ENCODE measurements at places on chromosomes 4 and X.

GRCh38 chr4:6658597-6659075, 18.2 kb downstream of the MRFAP1 start:
- DNase-seq: peak; percentile 66

- DNase-seq: no peak
These were observed 38.4 kb upstream of the ARHGEF6 start for GRCh38 chrX:136819031-136819703.

- DNase-seq: no peak
These were observed 242.7 kb upstream of the WDFY3 start for GRCh38 chr4:85209161-85209560.

DNA sequence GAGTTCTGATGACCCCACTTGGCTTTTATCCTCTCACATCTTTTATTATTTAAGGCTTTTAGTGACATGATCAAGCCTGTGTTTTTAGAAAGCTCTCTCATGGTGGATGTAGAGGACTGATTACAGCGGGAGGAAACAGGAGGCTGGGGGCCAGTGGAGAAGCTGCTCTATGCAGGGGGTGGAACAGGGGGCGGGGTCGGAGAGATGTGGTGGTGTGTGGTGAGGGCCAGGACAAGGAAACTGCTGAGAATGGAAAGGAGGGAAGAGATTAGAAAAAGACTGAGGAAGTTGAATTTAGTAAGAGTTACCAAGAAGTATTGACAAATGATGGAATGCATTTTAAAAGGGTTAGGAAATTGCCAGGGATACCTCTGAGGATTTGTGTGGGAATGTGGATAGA, 292.2 kb downstream of the ZIC3 start:
- no peak for DNase-seq

GRCh38 chrX:150405576-150405975, 42.5 kb downstream of the MAMLD1 start:
- DNase-seq: no peak

GRCh38 chrX:140425712-140426395, 79.0 kb downstream of the SOX3 start:
- DNase-seq: no peak

DNA sequence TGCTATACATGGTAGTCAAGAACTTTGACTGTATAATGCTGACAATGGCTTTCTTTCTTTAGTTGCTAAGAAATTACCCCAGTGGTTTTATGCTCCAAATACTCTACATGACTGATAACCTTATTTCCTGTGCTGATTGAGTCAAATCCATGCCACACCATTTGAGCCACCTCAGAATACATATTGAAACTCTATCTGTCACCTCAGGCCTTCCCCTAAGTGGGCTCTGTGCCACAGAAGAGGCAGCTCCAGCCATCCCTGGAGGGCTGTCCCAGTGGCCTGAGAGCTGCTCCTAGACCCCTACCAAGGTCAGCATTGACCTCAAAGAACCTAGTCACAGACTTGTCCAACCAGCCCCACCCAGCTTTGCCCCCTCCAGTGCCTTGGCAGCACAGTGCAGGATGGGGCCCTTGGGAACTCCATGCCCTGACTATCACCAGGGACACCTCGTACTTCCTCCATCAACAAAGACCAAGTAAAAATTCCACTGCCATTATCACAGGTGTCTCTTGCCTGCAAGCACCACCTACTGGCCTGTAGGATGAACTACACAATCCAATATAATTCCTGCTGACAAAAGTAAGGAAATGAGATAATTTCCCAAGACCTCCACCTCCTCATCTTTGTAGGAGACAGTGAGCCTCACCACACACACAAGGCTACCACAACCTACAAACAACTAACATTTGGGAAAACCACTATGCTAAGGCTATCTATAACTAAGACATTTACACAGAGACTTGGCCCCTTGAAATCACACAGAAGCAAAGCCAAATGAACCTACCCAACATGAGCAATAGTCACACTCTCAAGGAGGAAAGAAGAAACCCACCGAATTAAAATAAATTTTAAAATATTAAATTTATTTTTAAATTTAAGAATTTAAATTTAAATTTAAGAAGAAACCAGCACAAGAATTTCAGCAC, 239.9 kb downstream of the NKX6-1 start:
- DNase-seq: no peak

DNA sequence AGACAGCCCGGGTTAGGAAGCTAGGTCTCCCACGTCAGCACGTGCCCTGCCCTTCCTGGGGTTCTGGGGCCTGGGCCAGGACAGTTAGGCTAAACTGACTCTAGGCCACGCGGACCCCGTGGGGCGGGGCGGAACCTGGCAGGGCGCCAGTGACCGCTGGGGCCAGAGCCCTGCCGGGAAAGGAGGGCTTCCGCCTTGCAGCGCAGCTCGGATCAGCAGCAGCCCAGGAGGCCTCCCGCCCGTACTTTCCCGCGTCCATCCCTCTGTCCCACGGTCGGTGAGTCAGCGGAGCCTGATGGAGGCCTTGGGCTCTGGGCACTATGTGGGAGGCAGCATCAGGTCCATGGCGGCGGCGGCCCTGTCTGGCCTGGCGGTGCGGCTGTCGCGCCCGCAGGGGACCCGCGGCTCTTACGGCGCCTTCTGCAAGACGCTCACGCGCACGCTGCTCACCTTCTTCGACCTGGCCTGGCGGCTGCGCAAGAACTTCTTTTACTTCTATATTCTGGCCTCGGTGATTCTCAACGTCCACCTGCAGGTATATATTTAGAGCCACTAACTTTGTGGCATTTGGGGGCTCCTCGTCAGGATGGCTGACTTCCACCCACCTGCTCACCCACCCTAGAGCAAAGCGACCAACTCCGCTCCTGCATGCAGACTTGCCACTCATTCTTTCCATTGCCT, at the start of gene SMIM10:
Gene SMIM10 (plus strand): TSS at position 191 of the 681 bp plus-strand sequence. CDS start 105 bp downstream, at position 296.
- peak; percentile 24 for DNase-seq

DNA sequence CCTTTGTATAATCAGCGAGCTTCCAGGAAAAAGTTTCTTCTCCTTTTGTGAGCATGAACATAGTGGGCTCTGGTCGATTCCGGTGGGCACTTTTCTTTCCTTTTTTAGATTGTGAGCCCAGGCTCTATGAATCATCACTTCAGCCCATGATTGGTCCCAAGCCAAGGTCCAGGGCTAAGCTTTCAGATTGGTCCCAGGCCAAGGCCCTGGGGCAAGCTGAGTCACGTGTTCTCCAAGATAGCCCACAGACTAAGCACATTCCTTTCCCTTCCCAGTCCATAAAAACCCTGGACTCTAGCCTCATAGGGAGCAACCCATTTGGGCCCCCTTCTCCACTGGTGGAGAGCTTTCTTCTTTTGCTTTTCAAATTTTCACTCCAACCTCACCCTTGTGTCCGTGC, 430.5 kb downstream of the NAP1L3 start:
- no peak for DNase-seq

DNA sequence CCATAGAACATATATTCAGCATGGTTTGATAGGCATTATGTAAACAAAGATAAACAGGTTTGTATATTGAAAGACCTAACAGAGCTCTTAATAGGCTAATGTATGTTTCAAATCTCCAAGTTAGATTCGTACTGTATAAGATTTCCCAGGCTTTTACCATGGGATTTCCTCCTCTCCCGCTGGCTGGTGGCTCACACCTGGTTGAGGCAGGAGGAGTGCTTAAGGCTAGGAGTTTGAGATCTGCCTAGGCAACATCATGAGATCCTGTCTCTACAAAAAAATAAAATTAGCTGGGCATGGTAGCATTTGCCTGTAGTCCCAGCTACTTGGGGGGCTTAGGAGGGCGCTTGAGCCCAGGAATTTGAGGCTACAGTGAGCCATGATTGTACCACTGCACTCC, 5.4 kb downstream of the CPE start:
- no peak for DNase-seq

DNA sequence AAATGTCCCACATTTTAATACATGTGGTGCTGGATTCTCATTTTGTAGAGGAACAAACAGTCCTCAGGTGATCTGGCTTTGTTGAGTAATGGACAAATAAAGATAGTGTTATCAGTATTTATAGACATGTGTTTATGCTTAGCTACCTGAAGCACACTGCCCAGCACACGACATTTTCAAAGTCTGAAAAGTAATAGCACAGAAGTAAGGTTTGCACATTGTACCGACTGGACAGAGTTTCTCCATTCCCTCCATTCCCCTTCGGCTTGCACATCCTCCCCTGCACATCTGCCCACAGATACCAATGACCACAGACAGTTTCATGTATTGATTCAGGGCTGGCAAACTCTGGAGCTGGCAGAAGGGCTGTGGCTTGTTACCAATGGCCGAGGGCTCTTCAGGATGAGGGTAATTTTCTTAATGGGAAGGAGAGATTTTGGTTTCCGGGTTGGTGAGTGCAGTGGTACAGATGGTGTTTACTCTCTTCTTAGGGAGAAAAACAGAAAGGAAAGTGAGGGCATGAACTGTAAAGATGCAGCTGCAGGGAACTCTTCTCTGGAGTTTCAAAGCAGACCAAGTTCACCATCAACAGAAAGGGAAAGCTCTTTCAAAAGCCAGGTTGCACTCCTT, 2.3 kb downstream of the GRPR start:
- no peak for DNase-seq

DNA sequence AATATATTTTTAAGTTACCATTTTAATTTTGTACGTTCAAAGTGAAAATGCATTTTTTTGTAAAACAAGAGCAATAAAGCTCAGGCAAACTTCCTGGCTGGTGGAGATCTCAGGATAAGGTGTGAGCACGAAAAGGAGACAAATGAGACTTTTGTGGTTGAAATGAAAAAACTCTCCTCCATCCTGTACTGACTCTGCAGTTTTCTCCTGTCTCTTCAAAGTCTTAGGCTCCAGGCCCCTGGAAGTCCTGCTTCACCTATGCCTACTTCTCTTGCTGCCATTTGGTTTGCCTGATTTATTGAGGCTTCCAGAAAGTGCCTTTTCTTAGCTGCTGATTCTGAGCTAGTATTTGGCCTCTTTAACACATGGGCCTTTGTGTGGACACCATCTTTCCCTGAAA, 77.7 kb downstream of the MAML3 start:
- DNase-seq: no peak

- peak; percentile 82 for DNase-seq
These were observed 21.0 kb upstream of the BCORL1 start for GRCh38 chrX:129961180-129962083.

DNA sequence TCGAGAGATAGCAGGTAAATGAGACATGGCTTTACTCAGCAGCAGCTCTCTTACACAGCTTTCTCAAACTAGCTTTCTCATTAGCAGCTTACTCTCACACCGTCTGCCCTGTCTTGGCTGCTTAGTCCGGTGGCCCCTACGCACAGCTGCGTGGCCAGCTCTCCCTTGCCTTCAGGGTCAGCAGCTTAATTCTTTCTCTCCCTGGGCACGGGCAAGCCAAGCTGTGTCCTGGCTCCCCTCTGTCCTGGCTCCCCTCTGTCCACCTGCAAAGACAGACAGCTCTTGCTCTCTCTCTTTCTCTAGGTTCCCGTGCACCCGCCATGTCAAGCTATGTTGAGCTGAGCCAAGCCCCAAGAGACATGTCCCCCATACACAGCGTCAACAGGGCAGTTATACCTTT, 39.4 kb downstream of the ZNF185 start:
- no peak for DNase-seq

- DNase-seq: no peak
These were observed 14.3 kb downstream of the FAM53A start for GRCh38 chr4:1669850-1670249.

DNA sequence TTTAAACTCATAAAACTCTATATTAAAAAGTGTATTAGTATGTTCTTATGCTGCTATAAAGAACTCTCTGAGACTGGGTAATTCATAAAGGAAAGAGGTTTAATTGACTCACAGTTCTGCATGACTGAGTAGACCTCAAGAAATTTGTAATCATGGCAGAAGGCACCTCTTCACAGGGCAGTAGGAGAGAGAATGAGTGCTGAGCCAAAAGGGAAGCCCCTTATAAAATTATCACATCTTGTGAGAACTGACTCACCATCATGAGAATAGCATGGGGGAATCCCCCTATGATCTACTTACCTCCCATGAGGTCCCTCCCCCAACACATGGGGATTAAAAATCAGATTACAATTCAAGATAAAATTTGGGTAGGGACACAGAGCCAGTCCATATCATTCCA, 463.2 kb downstream of the KLHL13 start:
- no peak for DNase-seq

GRCh38 chrX:46254641-46255040, 290.6 kb downstream of the ZNF674 start:
- no peak for DNase-seq

GRCh38 chr4:144872508-144873225, 225.3 kb downstream of the ANAPC10 start:
- DNase-seq: no peak

DNA sequence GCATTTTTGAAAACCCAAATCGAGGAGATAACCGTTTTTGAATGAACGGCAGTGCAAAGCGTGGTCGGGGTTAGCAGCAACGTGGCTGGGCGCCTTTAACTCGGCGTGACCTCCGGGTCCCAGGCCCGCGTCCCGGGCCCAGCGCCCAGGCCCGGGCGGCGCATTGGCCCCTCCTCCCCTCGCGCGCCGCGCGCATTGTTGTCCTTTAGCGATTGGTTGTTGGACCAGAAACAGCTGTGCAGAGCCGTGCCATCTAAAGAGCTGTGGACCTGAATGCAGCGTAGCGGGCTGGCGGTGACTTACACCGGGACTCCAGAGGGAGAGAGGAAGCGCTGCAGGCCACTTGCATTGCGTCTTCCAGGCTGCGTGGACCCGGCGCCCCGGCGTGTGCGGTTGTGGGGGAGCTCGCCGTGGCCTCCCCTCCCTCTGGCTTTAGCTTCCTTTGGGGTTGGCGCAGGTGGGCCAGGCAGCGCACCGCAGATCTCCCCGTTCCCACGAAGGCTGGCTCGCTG, at the start of gene STOX2:
Gene STOX2 (plus strand): TSS at position 227 of the 512 bp plus-strand sequence. CDS start 1,484 bp downstream, outside the sequence.
- DNase-seq: no peak

GRCh38 chr4:38856046-38856445, 571 bp downstream of the TLR6 start:
- no peak for DNase-seq

DNA sequence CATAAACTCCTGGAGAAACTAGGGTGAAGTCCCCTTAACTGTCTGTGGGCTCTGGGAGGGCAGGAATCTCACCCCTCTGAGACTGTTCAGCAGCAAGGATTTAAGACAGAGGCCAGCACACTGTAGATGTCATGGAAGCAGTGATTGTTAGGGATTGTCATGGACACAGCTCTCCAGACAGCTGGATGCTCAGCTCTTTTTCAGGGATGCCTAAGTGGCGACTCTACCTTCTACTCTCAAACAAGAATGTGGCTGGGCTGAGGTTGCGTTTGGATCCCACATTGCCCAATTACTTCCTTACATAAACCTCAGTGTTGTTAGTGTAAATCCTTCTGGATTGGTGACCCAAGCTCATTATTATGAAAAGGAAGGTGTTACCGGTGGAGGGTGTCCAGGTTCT, 291.9 kb upstream of the VCX3A start:
- no peak for DNase-seq

- no peak for DNase-seq
These were observed 396.7 kb downstream of the FSTL5 start for GRCh38 chr4:161767116-161767515.

GRCh38 chr4:93828332-93828994, at the start of gene ATOH1:
ATOH1 (plus strand) TSS chr4:93828753; CDS start chr4:93828927, 174 bp downstream.
- DNase-seq: no peak
